8988T (cell line): ENCODE measurements at places on chromosomes 3 and 15.

GRCh38 chr3:48244461-48244860, 3.6 kb downstream of the ZNF589 start:
- no peak for DNase-seq

- no peak for DNase-seq
Measured at GRCh38 chr3:73548436-73548835, 76.3 kb downstream of the PDZRN3 start.

DNA sequence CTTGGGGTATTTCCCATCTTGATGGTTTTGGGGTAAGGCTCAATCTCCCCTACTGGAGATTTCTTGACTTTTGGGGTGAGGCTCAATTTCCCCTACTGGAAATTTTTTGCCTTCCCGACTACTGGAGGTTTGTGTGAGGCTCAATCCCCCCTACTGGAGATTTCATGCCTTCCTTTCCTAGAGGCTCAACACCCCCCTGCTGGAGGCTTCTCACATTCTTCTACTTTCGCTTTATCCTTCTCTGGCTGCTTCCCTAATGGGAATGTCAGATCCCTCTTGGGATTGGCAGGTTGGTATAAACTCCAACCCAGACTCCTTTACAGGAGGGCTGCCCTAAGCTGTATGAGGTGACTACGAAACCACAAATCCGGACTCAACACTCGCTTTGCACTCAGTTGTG, 49.2 kb downstream of the KATNBL1 start:
- DNase-seq = no peak

DNA sequence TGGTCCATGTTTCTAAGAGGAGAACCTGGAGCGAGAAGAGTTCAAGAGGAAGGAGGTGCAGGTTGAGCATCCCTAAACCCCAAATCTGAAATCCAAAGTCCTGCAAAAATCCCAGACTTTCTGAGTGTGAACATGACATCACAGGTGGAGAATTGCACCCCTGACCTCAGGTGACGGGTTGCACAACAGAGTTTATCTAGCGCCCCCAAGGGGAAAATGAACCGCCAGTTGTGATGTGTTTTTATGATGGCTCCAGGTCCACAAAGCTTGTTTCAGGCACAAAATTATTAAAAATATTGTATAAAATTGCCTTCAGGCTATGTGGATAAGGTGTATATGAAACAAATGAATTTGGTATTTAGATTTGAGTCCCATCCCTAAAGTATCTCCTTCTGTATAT, 420.0 kb downstream of the GABRB3 start:
- no peak for DNase-seq

GRCh38 chr15:39238443-39238842, 342.4 kb upstream of the THBS1 start:
- no peak for DNase-seq

- DNase-seq = no peak
Measured at GRCh38 chr3:5087209-5087608, 34.9 kb upstream of the ARL8B start.

DNA sequence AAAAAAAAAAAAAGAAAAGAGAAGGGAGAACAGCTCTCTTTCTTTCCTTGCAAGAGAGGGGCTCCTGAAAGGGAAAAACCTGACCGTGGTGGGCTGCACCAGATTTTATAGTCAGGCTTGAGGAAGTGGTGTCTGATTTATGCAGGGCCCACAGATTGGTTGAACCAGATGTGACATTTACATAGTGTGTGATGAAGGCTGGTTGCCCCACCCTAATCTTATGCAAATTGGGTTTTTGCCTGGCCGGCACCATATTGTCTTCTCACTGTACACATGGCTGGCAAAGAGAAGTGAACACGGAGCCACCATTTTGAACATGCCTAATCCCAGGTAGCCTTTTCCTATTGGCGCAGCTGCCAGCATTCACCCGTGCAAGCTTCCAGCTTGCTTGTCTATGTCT, 154.4 kb downstream of the OXSM start:
- no peak for DNase-seq

DNA sequence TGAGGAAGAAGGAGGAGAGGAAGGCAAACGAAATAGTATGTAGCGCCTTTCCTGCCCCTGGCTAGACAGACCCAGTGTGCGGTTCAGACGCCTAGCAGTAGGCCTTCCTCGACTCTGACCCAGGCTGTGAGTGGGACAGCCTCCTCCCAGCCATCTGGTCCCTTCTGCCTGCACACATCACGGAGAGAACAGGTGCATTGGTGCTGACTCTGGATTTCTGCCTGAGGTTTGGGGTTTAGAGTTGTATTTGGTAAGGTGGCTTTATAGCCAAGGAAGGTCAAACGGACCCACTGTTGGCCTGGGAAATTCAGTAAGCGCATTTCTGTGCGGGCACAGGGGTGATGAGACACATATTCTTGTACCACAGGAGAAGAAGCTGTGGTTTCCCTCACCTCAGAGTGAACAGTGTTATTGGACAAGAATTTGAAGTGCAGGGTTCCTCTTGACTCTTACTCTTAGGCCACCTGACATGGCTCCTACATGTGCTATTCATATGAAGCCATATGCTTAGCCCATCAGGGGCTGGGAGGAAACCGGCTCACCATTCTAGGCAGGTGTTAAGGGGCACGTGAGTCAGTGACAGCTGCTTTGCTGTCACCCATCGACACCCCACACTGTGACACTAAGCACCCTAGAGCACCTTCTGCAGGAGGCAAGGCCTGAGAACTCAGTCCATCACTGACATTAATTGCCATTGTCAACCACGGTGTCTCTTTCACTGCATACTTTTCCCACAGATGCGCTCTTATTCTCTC, 143.3 kb downstream of the CHDH start:
- no peak for DNase-seq

DNA sequence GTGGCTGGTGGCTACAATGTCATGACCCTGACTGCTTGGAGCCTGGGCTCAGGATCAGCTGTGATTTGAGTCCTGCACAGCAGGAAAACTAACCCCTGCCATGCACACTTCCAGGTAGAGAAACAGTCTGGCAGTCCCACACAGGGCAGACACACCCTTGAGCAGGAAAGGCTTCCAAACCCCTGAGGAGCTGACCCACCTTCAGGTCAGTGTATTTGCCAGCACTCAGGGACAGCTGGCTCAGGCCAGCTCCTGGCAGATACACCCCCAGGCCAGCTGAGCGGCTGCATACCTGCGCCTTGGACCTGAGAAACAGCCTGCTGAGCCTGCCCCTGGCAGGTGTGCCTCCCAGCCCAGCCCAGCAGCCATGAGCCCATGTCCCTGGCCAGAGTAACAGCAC, 22.2 kb upstream of the CDAN1 start:
- no peak for DNase-seq

DNA sequence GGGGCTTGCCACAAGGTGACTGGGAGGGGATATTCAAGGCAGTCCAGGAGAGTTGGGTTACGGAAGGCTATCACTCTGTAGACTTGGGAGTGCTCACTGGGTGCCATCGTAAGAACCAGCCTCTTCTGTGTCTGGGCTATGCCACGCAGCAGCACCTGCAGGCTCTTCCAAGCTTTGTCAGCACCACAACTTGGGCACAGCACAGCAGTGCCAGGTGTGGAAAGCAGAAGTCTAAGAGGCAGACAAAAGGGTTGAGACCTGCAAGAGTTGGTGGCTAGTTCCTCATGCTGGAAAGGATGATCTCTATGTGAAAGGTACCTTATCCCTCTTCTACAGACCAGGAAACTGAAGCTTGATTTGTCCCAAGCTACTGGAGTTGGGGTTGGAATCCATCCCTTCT, 15.8 kb downstream of the CX3CR1 start:
- no peak for DNase-seq
